ENCODE measurements at places on chromosomes 5 and 9.
A peak's percentile ranks its signal among the peaks of the same experiment; 100 is the strongest.

GRCh38 chr5:106877881-106878280 lies 792.9 kb downstream of the EFNA5 start:
- DNase-seq = no peak

GRCh38 chr5:123947797-123948196 lies 435.8 kb downstream of the CSNK1G3 start:
- DNase-seq = no peak

- DNase-seq = no peak
Measured at GRCh38 chr5:71903808-71904207, 184.7 kb downstream of the CARTPT start.

DNA sequence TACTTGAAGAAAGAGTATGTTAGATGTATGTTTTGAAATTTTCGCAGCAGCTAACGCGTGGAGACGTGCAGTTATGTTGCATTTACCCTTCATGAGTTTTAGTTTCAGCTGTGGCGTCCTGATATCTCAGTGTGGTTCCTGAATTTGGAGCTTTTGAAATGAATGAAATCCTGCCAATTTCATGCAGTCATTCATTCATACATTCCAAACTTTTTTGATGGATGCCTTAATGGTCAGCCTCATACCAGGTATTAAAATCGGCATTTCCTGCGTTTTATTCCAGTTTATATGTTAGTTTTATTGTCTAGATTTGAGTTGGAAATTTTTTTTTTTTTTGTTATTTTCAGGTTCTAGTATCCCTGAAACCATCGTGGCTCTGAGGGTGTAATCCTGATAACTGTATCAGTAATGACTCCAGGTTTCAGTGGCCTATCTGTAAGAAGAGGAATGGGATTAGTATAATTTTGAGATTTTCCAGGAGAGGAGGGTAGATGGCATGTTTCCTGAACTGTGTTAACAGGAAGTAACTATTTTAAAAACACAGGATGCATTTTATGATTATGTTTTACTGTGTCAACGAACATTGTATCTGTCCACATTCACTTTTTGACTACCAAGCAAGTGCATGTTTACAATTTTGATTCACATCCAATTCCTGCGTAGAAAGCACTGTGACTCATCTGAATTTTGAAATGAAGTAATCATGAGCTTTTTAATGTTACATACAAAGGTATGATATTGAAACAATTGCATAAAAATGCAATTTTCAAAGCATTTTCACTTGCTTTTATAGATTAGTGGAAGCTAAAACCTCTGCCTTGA lies 1.0 kb downstream of the FOCAD start:
- DNase-seq = no peak

DNA sequence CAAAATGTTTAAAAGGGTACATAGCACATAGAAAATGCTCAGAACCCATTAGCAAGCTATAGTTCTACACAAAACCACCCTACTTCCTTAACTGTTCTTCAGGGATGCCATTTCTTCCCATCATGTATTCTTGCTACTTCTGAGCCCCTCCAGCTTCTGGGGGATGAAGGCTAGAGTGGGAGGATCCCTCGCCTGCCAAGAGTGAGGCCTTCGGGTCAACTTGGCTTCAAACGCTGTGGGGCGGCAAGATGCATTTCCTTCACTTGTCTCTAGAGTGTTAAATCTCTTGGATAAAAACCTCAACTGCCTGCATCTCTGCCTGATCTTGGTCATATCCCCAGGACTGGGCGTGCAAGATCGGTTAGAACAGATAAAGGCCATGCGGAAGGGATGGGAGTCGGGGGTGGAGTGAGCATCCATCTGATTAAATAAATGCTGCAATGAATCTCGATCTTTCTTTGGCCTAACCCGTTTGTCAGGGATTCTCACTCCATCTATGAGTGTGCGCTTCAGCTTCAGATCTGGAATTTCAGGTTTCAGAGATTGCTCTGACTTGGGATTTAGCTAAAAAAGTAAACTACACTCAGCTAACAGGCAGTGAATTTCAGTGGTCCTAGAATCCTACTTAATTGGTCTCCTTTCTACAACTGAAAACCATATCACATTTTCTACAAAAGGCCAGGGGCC lies 118.0 kb upstream of the PANK3 start:
- no peak for DNase-seq

- DNase-seq = no peak
Measured at GRCh38 chr5:71483355-71483754, 27.9 kb downstream of the BDP1 start.

DNA sequence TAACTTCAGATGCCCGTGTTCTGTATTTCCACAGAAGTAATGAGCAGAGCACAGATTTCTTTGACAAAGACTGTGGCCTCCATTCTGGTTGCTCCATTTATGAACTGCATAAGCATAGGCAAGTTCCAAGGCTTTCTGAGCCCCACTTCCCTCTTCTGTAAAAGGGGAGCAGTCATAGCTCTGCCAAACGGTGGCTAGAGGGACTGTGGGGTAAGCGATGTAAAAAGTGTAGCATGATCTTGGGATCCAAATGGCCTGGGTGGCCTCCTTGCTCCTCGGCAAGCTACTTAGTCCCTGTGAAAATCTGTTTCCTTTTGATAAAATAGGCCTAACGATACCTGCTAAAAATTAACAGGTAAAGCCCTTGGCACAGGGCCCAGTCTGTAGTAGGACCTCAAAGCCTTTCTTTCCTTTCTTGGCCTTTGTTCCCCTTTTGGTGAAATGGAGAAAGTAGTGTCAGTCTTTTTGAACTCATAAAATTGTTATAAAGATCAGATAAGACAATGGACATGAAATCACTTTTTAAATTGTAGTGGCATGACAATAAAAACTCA lies 646.6 kb downstream of the ACTL7B start:
- no peak for DNase-seq

DNA sequence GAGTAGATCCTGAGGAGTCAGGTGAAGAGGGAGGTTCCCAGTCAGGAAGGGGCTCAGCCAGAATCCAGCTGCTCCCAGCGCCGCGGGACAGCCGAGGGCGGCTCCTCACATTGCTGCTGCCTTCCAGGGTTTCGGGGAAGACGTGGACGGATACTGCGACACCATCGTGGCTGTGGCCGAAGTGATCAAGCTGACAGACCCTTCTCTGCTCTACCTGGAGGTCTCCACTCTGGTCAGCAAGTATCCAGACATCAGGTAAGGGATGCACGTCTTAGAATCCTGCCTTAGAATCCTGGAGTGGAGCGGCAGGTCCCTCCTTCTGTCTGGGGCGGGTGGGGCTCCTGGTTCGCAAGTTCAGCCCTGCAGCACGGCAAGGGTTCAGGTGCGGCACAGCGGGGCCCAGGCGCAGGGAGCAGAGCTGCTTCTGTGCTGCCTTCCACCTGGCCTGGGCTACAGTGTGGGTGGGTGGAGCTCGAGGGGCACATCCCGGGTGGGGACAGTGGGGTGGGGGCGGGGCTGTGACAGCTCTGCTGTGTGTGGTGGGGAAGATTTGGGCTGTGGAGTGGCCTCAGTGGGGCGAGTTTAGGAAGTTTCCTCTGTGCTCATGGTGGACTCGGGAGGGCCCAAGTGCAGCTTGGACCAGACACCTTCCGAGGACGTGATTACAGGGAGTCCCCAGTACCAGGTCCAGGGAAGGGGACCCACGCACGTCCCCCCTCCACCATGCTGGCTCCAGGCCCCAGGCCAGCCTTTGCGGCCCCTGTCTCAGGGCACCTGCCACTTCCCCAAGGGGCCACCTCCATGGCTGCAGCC lies 22.8 kb downstream of the EXOC3 start:
- DNase-seq = peak; percentile 0

- no peak for DNase-seq
Measured at GRCh38 chr5:174769005-174769404, 44.6 kb downstream of the MSX2 start.

DNA sequence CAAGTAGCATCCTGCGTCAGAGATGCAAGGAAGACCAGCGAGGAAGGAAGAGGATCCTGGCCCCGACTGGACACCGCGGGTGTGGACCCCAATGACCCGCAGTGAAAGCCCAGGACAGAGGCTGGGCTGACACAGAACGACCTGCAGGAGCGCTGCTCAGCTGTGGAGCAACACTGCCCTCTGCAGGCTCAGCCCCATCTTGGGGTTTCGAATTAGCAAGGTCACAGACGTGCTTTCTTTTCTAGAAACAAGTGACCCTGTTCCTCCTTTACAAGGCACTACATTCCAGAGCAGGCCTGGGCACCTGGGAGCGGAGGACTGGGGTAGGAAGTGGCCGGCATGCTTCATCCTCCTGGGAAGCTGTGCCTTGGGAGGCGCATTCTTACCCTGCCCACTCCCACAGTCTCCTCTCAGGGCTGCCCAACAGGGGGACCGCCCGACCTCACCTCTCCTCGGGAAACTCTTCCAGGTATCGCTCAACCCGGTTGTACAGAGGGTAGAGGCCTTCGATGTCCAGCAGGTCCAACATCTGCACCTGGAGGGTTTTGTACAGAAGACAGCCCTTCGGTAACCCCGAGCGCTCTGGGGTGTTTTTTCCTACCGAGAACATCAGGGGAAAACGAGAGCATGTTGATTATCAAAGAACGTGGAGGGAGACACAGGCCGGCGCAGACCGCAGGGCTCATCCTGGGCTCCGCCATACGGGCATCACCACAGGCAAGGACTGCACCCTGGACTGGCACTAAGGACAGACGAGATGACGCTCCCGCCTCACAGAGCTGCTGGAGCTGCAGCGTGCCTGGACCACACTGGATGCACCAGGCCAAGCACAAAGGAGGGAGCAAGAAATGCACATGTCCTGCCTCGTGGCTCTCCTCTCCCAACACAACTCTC lies 35.0 kb downstream of the IPPK start:
- DNase-seq = peak; percentile 72

- DNase-seq = no peak
Measured at GRCh38 chr5:72559866-72560766, 52.9 kb upstream of the ZNF366 start.

GRCh38 chr5:83564069-83564749 lies 92.7 kb downstream of the VCAN start:
- DNase-seq = no peak

DNA sequence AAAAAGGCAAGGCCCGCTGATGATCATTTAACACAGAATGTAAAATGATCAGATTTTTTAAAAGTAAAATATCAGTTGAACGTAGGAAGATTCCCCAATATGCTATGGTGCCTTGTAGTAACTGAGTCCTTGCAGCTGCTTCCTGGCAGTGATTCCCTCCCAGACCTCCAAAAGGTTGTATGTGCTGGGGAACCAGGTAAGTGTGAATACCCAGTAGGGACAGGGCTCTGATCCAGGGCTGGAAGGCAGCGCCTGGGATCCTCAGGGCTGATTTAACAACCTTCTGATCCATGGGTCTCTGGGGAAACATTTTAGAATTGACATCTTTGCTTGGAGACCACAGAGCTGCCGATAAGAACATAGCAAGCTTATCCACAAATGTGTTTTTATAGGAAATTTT lies 76.7 kb upstream of the IL6ST start:
- DNase-seq = no peak

- DNase-seq = no peak
Measured at GRCh38 chr5:157718519-157718918, 12.7 kb upstream of the THG1L start.

DNA sequence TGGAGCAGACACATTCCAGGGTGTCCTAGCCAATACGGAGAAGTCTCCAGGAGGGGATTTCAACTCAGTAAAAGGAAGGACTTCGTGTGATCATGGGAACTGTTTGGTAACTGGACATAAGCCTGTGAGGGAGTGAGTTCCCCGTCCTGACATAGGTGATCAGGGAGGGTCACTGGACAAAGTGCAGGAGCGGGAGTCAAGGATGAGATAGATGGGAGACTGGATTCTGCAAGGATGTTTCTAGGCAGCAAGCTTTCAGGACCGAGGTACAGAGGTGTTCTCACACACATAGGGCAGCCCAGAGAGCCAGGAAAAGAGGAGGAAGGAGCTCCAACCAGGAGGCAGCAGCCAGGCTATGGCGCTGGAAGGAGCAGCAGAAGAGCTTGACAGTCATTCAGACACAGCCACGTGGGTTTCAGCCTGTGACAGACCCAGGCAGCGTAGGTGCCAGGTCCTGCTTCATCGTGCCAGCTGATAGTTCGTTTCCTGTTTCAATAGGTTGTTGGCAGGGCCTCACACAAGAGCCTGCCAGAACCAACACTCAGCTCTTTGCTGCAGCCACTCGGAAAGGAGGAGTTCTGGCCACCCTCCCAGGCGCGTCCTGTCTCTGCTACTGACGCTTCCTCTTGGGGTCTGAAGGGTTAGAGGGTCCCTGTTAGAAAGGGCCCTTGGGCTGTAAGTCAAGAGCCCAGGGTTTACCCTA lies 84.1 kb downstream of the AMBP start:
- DNase-seq = no peak

DNA sequence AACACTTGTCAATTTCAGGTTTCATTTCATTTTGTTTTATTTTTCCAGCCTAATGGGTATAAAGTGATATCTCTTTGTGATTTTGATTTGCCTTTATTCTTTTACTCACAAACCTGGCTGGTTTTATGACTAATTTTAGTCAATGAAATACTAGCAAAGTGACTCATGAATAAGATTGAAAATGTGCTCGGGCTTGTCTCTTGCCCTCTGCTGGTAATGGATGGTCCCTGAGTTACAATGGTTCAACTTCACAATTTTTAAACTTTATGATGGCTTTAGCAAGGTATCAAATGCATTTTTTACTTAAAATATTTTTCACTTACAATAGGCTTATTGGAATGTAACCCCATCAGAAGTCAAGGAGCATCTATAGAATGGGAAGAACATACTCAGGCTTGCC lies 431.4 kb upstream of the CCNG1 start:
- DNase-seq = no peak

DNA sequence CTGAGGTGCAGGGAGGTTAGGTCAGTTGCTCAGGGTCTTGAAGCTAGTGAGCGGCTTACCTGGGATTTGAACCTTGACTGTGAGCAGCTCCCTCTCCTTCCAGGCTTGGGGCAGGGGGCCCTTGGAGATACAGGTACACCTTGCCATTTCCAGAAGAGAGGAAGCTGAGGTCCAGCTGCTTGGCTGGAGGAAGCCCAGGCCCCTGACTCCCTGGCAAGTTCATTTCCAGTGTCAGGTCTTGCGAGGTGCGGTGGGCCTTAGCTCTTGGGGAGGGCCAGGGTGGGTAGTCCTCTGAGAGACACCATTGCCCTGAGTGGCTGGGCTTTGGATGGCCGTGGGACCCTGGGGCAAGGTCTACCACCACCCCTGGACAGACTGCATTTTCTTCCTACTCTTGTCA lies 9.3 kb downstream of the PPARGC1B start:
- DNase-seq = no peak

- DNase-seq = peak; percentile 35
Measured at GRCh38 chr5:149618581-149619248, 37.4 kb downstream of the ARHGEF37 start.

GRCh38 chr5:1443991-1444360 lies 1.3 kb downstream of the SLC6A3 start:
- DNase-seq = no peak

DNA sequence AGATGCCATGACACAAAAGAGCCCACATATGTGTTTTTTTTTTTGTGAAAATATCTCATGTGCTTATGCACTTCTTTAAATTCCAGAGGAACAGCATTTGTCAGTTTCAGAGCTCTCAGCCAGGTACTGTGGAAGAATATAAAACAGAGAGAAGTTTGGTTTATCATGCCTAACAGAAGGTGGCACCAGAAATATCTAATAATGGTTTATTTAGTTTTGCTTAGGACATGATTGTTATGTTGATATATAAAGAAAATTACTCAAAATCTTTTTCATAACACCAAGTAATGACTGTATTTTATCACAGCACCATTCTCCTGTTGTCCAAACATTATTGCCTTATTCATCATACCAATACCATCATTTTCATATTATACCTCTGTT lies 455.6 kb upstream of the ACTBL2 start:
- no peak for DNase-seq

GRCh38 chr9:133889584-133890301 lies 102.4 kb downstream of the VAV2 start:
- no peak for DNase-seq

GRCh38 chr5:124045412-124045811 lies 533.4 kb downstream of the CSNK1G3 start:
- no peak for DNase-seq
